ENCODE measurements at places on chromosomes 13 and 19. TPM values are rescaled to one million over a fixed set of nuclear protein-coding genes. Genes with fewer than 3 reads are reported as not detected.

The CCDC106 gene
- 6.0 TPM for total RNA-seq

DNA sequence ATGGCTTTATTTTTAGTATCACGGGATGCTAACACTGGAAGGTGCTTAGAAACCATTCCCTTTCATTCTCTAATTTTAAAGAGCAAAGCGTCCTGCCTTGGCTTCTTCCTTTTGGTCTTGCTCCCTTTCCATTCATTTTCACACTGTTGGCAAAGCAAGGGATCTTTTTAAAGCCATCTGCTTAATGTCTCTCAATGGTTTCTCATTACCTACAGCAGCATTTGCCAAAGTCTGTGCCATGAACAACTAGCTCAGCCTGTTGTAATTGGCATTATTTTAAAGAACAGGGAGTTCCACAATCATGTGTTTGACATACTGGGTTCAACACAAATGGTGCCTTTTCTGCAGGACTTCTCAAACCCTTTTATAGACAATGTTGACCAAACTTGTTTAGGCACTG is 444.3 kb downstream of the GPC6 start:
- H3K27ac ChIP-seq = no peak overlapping the region
- H3K27me3 ChIP-seq = peaks cover under 1% of the 10 kb centered on the region
- H3K36me3 ChIP-seq = no peaks in the 10 kb centered on the region
- DNase-seq = no peak
- H3K4me3 ChIP-seq = no peak overlapping the region

The ITPKC gene
- 5.4 TPM for total RNA-seq

The NOVA2 gene
- not detected for total RNA-seq

- no peak overlapping the region for H3K27ac ChIP-seq
- H3K4me3 ChIP-seq = no peak overlapping the region
- H3K4me1 ChIP-seq = no peaks in the 10 kb centered on the region
These were observed 104.9 kb downstream of the HSPH1 start for GRCh38 chr13:31056644-31057271.

GRCh38 chr13:77430377-77430951 is 103.6 kb upstream of the MYCBP2 start:
- H3K27ac ChIP-seq = no peak overlapping the region
- no peak overlapping the region for H3K4me3 ChIP-seq
- no peaks in the 10 kb centered on the region for H3K36me3 ChIP-seq
- H3K27me3 ChIP-seq = no peaks in the 10 kb centered on the region
- no peaks in the 10 kb centered on the region for H3K4me1 ChIP-seq

Measured in SJSA1 (cell line).